ENCODE measurements at places on chromosomes 1 and 21.

- DNase-seq = no peak
These were observed 1.8 kb downstream of the C1orf53 start for GRCh38 chr1:197904126-197904787.

DNA sequence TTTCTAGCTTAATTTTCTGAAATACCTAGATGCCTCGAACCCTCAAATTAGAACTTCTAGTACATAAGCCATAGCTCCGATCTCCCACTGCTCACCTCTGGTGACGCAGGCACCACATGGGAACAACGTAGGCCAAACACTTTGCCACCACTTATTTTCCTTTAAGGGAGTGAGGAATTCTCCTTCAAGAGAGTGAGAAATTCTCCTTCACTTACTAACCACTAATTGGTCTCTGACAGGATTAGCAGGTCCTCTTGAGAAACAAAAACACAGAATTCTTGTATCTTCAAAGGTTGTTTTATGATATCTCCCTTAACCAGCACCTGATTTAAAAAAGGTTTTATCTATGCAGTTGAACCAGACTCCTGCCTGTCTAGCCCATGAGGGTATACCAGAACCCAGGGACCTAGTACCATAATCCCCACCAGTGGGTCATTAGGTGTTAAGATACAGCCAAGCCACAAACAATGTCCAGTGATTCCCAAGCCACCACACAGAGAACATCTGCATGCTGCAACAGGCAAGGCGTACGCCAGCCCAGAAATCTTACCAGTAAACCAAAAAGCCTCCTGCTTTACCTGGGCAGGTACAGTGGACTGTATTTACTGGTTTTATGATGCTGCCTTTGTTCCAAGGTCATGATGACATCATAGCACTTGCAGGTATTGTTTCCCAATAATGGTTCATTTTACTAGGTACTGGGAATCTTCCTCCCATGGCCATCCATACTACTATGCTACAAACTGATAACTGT is 20.3 kb upstream of the CXADR start:
- DNase-seq = no peak

GRCh38 chr21:30081506-30081905 is 85.1 kb downstream of the CLDN17 start:
- no peak for DNase-seq

GRCh38 chr1:65983500-65983899 is 190.8 kb downstream of the PDE4B start:
- DNase-seq = no peak

- no peak for DNase-seq
These were observed 208.1 kb downstream of the PATJ start for GRCh38 chr1:61950418-61950817.

DNA sequence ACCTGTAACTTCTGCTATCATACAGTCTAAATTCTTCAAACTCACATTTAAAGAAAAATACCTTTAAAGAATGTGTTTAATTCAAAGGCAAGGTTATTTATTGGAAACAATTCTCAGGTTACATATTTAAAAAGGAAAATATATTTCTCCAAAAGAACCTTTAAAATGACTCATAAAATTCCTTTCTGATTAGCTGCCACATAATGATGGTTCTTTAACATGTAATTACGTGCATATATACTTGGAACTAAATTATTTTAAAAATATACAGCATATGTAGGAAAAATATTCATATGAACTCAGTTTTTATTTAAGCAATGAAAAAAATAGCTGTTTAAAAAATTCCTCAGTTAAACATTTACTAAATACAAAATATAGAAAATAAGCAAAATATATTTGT is 173.6 kb downstream of the COP1 start:
- no peak for DNase-seq

GRCh38 chr1:77994117-77994705 is 10.5 kb upstream of the DNAJB4 start:
- no peak for DNase-seq

DNA sequence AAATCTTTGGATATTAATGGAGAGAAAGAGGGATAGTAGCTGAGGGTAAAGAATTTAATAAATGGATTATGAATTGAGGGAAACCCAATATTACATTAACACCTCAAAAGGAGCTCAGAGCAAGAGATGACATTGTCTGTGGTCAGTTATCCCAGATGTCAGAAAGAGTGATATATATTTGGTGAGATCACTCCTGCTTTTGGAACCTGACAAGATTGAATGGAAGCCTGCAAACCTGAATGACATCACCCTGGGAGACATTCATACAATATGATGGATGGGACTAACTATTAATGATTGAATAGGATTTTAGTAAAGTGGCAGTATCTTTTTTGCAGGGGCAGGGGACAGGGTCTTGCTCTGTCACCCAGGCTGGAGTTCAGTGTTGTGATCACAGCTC is 6.8 kb upstream of the IFI6 start:
- DNase-seq = no peak

DNA sequence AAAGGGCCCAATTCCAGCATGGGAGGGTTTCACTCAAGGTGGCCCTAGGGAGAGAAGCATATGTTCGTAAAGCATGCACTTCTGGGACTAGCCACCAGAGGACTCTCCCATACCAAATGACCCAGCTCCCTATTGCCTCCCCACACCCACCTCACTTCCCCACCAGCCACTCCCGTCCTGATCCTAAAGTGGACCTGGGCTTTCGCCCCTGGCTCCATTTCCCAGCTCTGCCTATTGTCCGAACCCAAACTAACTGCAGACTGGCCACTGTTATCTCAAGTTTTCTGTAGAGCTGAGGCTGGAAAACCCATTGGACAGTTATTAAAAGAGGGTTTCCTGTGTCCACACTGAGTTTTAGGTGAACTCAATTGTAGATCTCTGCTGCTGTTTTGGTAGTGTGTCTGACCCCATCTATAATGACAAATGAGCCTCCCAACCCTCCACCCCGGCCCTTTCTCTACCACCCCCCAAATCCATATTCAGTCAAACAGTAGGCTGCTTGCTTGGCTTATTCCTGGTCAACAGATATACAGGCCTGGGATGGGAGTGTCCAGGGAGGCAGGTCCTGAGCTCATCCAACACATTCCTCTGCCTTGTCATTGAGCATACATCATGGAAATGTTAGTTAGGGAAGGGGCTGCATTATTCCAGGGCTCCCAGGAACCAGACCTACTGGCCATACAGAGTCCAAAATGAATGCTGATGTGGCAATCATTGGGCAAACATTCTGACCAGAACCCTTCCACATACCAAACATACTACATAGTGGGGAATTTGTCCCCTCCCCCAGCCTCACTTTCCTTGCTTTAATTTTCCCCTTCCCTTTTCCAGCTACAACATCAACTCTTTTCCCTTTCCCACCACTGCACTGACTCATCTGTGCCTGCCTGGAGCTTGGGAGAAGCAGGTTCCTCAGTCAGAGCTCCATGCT is 59.2 kb downstream of the ABCA4 start:
- DNase-seq = peak; percentile 24

DNA sequence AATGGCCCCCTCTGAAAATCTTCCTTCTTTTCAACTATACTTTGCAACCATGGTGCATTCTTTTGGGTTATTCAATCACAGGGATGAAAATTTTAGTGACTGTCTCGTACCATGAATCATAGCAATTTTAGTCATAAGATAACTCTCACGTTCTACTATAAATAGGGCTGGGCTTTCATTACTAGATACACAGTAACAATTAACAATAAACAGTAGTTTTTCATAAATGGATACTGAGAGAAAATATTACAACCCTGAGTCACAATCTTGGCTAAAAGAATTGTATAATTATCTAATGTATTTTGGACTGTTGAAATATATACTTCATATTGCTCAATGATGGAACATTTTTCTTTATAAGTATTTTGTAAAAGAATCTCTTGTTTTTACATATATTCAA is 96.1 kb downstream of the TEX35 start:
- no peak for DNase-seq

GRCh38 chr1:174040387-174040786 is 18.2 kb upstream of the RC3H1 start:
- no peak for DNase-seq

GRCh38 chr1:190474650-190475211 is 2.9 kb downstream of the BRINP3 start:
- DNase-seq = no peak

DNA sequence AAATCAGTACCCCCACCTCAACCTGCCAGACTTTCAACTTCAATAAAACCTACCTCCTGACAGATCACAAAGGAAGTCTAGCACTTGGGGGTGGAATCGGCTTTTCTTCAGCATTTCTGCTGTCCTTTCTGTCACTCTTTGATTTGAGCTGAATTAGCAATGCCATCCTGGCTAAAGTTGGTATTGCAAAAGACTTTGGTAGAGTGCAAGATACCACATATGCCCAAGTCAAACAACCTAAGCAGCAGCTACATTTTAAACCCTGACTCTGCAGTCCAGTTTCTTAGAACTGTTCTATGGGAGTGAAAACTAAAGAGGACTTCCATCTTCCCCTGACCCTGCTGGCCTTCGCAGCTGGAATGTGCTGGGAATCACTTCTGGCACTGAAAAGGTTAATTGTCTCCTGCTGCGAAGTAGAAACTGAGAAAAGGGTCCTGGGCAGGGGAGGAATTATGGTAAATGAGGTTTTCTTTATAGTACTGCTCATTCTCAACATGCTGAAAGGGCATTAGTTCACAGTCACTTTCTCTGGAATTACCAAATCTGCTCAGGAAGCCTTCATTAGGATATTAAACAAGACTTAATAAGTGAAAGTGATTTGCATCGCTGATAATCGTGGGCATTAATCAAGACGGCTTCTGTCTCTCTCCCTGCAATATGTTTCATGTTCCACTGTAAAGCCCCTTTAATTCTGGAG is 126.2 kb upstream of the SMYD2 start:
- no peak for DNase-seq

DNA sequence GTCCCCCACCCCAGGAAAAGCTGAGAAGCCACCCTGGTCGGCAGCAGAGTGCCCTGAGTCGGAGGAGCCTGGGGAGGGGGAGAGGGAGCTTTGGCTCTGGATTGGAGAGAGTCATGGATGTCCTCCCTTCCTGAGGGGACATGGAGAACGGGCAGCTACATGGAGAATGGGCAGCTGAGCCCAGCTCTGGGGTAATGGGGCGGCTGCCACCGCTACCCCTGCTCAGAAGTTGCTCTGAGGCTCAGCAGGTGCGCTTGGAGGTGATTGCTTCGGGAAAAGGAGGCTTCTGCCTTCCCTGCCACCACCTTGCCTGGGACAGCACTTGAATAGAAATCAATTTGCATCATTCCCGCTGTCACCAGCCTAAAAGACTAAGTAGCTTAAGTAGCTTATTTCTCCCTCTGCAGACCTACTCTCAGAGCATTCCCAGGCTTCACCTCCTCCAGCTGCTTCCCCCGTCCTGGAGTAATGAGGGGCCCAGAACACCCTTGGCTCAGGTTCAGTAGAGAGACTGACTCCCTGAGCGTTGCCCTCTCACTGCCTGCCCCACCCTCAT is 8.3 kb downstream of the DISP3 start:
- DNase-seq = no peak

All from CD4-positive, alpha-beta T cell treated with Interleukin-4 for 1 hour (primary cell).